ENCODE measurements at places on chromosomes 2 and 18.

DNA sequence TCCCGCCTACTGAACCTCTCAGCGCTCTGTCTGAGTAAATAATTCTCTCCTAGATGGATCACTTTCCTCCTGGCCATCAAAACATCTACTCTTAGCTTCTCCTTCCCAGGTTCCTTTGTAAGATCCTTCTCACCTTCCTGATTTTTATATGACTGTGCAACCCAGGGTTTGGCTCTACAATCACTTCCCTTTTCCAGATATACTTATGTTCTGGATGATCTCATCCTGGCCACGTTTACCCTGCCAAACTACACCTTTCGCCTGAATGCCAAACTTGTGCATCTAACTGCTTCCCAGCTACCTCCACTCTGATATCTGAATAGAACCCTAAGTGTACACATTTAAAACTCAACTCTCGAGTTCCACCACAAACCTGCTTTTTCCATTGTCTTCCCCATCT is 290.5 kb upstream of the REV1 start:
- DNase-seq: no peak

- no peak for DNase-seq
These were observed 177.6 kb downstream of the ZNF407 start for GRCh38 chr18:74775239-74775638.

- DNase-seq: peak; percentile 26
These were observed 70.6 kb downstream of the RPE start for GRCh38 chr2:210072922-210073509.

GRCh38 chr2:18993756-18994338 is 364.6 kb downstream of the OSR1 start:
- no peak for DNase-seq

DNA sequence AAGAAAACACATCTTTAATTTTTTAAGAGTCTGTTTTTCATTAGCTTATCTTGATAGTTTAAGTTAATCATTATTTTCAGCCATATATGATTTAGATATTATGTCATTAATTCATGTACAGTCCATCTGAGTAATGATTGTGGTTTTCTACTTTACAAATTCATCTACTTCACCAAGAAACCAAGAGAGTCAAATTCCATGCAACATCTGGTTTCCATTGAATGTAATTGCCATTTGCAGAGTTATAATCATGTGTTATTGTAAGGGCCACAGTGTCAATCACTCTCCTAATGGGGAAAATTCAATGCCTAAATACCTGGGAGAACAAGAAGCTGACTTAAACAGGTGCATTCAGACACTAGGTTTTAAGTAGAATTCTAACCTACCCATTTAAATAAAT is 217.2 kb upstream of the OSR1 start:
- DNase-seq: no peak

DNA sequence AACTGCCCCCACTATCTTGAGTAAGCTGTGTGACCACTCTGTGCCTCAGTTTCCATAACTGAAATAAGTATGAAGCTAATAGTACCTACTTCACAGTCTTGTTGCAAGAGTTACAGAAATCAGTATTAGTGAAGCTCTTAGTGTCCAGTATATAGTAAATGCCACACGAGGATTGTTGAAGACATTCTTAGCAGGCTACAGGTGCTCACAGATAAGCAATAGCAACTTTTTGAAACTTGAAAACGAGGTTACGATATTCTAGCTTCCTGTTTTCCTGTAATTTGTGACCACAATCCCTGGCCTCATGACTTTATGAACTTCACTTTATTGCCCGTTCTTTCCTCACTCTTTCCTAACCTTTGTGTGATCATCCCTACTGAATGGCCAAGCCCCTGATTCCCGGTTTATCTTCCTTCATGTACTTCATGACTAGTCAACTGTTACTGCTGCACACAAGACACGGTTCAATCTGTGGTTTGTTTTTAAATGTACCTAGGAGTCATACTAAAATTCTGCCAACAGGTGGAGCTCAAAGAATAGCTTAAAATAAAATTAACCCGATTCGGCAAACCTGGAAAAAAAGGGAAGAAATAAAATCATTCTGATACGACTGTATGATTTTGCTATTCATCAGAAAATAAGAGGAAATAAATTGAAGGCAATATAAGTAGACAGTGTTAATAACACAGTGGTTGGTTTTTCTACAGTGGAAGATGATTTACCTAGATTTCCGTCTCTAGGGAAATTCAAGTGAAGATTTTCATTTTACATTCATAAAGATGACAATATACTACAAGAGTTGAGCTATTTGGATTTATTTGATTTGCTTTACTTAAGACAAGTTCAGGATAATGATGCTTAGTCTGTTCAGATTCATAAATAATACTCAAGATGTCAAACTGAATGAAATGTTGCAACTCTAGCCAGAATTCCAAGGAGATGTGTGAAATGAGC is 38.1 kb upstream of the STAT1 start:
- DNase-seq: no peak

GRCh38 chr2:124753842-124754241 is 728.8 kb downstream of the CNTNAP5 start:
- DNase-seq: no peak

DNA sequence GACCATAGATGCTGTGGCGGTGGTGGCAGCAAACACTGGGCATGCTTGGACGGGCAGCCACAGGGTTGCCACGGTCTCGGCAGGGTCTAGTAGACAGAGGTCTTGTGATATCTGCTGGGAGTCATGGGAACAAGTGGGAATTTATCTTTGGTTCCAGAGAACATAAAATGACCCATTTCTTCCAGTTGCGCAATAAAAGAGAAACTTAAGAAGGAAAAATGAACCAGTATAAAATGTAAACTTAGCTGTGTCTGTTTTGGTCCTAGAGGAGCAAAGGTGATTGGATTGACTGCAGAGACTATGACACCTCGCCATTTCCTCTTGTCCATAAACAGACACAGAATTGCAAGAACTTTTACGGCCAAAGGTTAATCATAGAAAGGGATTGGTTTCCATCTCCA is 132.6 kb upstream of the RBBP8 start:
- DNase-seq: no peak

GRCh38 chr2:127575185-127575765 is 39.8 kb downstream of the MYO7B start:
- DNase-seq: no peak

- peak; percentile 25 for DNase-seq
These were observed 88.9 kb downstream of the MYL12B start for GRCh38 chr18:3350566-3351527.

GRCh38 chr18:24923138-24923537 is 428.8 kb downstream of the ZNF521 start:
- no peak for DNase-seq

GRCh38 chr18:69265656-69266055 is 135.0 kb upstream of the DOK6 start:
- DNase-seq: no peak

- no peak for DNase-seq
These were observed 53.1 kb downstream of the PRELID3A start for GRCh38 chr18:12460874-12461273.

DNA sequence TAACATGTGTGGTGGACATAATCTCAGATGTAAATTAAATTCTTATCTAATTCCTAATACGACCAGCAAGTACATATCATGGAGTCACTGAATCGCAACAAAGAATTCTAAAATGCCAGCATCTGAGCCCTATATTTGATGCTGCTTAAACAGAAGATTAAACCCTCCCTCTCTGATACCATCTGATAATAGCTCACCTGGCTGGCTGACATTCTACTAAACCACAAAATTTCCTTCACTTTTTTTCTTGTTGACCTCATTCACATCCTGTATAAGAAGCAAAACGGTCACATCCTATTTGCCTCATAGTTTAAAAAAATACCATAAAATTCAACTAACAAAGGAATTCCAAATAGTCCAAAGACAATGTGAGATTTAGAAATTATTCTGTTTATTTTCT is 371.6 kb upstream of the SLC8A1 start:
- no peak for DNase-seq

DNA sequence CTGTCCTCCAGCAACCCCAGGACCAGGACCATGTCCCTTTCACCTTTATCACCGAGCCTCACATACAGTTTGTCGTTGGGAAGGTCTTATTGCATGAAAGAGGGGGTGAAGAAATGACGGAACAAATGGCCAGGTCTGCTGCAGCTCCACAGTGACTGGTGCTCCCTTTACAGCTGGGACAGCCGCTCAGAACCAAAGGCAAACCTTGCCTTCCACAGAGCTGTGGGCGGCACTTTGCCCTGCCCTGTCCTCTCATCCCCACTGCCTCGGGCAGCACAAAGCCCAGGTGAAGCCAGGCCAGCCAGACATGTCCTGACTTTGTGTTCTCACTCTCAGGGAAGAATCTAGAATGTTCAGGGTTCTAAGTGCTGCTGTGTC is 961 bp downstream of the GPR55 start:
- DNase-seq: no peak

DNA sequence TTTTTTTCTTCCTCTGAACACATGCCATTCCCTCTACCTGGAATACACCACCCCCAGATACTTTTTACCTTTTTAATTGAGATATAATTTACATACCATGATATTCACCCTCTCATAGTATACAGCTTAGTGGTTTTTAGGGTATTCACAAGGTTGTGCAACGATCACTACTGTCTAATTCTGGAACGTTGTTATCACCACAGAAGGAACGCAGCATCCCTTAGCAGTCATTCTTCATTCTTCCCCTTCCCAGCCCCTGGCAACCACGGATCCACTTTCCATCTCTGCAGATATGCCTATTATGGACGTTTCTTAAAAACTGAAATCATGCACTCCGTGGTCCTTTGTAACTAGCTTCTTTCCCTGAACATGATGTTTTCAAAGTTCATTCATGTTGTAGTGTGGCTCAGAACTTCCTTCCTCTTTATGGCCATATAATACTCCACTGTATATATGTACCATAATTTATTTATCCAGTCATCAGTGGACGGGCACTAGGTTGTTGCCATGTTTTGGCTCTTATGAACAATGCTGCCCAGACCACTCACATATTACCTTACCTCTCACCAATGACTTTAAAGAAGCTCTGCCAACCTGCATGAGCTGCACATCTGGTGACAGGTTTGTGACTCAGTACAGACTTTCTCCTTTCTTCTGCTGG is 168.9 kb downstream of the CTIF start:
- DNase-seq: no peak

GRCh38 chr2:78202366-78202765 is 680.2 kb upstream of the LRRTM4 start:
- DNase-seq: no peak

- no peak for DNase-seq
These were observed 452.3 kb upstream of the ID2 start for GRCh38 chr2:8229546-8229986.

DNA sequence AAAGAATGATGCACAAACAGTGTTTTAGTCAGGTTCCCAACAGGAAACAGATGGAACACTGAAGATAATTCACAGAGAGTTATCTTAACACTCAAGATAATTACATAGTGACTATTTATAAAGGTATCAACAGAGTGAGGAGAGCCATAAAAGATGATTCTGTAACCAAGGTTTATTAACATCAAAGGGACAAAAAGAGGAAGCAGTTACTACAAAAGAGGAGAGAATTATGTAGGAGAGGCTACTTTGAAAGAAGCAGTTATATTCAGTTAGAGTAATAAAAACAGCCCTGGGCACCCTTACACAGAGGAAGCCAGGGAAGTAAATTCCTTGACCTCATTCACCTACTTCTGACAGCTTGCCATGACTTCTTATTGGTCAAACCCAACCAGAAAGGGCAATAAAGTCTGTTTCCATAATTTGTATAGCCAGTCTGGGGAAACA is 326.5 kb upstream of the SLC39A10 start:
- DNase-seq: no peak

DNA sequence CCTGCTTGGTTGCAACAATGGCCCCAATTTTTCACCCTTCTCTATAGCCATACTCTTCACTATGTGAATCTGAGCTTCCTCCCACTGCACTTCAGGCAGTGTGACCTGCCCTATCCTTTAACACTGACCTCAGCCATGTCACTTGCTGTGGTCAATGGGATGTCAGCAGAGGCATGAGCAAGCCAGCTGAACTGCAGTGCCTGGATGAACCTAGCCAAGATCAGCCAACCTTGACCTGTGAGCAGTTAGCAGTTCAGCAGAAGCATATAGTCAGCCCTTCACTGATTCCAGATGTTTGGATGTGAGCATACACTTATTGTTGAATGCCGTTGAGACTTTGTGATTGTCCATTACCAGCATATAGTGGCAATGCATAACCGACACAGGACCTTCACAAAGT is 63.4 kb upstream of the BOD1L2 start:
- DNase-seq: no peak

GRCh38 chr18:76850112-76850511 is 27.8 kb downstream of the ZNF236 start:
- DNase-seq: no peak

DNA sequence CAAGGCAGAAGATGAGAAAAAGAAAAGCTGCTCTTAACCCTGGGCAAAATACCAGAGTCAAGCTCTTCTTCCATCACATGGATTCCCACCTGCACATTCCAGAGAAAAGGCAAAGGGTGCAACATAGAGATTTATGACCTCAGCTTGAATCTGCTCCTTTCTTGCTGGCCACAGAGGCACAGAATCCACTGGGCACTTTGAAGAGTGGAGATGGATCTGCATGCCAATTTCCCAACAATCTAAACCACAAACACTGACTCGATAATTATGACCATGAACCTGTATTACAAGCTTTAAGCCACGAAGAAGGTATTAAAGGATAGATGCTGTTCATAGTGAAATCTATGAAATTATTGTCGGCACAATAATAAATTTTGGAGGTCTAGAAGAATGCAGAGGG is 237.3 kb downstream of the PID1 start:
- DNase-seq: no peak

Measured in LNCaP clone FGC (cell line).